ENCODE measurements at places on chromosomes 11 and 22.

DNA sequence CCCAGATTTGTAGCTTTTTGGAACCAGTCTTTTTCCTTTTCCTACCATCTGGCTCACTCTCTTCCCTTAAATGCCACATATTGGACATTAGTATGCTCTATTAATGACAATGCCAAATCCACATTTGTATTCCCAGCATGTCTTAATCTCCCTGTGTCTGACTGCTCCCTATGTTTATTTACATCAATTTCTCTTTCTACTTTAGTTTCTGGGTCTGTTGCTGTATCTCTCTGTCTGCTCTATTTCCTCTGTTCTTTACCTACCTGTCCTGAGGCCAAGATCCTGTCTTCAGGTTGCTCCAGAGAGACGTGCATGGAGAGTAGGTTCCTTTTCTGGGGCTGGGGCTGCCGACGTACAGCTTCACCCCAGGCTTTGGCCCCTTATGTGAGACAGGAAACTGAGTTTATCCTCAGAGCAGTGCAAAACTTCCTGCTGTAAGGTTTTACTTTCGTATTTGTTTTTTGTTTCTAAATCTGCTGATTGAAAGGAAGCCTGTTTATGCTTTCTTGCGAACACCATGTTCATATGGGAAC, 25.6 kb downstream of the OR2AG2 start:
- no peak for DNase-seq

GRCh38 chr11:120222916-120223315, 12.1 kb downstream of the OAF start:
- DNase-seq = no peak

DNA sequence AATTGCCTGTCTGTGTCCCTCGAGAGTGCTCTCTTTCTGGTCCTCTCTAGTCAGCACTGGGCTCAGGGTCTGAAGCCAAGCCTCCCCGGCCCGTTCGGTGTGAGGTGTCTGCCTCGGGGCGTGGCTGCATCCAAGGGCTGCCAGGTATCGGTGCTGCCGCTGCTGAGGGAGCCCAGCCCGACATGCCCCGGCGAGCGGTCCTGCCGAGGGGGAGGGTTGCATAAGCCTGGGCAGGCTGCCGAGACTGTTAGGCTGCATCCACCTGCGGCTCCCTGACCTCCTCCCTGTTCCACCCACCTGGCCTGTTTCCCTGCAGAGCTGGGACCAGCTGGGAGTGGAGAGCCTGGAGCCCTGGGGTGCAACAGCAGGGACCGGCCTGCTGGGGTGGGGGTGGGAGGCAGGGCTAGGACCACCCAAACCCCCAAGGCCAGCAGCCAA, 6.3 kb downstream of the OVOL1 start:
- no peak for DNase-seq

GRCh38 chr11:122861631-122862030, 20.9 kb upstream of the JHY start:
- DNase-seq = no peak

GRCh38 chr11:61627850-61628661, 47.2 kb upstream of the SYT7 start:
- peak; percentile 26 for DNase-seq

- no peak for DNase-seq
These were observed 8.2 kb downstream of the PDGFB start for GRCh38 chr22:39236321-39237317.

DNA sequence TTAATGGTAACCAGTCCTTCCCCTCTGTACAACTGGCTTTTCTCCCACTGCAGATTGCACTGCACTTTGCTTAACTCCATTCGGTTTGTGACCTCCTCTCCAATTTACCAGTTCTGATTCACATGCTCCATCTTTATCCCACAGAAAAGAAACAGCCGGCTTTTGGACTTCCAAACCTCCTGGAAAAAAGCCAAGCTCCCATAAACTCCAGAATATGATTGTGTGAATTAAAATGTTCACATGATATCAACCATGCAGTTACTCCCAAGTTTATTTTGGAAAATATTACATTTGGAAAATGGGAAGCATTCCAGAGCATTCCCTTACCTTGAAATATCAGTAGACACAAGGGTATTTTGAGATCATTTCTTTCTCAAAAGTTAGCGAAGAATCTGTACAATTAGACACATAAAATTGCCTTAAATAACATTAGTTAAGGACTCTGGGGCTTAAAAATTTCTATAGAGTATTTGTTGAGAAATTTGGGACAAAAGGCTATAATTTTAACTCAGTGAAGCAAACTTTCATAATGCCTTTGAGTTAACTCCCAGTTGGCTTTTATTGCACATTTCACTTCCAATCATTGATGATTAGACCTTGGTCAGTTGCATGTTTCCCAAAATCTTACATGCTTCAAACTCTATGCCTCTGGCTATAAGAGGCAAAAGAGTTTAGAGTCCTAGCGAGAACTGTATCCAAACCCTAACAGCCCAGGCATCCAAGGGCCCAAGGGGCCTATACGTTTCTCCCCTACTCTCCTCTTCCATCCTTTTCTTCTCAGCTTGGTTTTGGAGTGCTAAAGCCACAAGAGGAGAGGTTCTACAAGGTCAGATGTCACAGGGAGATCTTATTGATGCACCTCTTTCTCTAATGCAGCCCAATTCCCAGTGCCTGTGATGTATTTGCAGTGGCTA, 23.6 kb upstream of the TMEM135 start:
- DNase-seq = no peak

- DNase-seq = no peak
These were observed 102.9 kb upstream of the PLET1 start for GRCh38 chr11:112363527-112363926.

DNA sequence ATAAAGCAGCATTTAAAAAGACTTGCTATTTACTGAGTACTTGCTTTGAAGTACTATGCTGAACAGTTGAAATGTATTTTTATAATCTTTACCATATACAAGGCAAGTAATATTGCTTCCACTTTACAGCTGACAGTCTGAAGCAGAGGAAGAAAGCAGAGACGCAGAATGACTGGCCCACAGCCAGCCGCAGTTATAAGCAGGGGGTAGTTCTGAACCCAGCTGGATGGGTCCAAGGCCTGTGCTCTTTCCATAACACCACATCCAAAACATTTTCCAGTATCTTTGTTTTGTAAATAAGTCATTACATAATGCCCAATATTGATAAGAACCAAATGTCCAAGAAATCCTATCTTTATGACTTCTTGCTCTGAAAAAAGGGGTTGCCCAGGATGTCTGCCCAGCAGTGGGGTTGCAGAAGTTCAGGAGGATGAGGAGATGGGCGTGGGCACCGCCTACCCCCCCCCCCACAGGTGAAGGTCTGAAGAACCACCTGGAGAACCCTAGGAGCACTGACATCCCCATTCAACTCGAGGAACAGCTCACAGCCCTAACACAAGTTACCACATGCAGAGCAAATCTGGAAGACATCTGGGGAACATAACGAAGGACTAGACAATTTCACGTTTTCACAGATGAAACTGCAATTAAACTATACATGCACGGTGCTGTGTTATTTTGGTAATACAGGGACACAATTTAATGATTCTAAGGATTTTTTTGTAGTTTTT, 24.2 kb upstream of the YPEL1 start:
- DNase-seq = no peak

DNA sequence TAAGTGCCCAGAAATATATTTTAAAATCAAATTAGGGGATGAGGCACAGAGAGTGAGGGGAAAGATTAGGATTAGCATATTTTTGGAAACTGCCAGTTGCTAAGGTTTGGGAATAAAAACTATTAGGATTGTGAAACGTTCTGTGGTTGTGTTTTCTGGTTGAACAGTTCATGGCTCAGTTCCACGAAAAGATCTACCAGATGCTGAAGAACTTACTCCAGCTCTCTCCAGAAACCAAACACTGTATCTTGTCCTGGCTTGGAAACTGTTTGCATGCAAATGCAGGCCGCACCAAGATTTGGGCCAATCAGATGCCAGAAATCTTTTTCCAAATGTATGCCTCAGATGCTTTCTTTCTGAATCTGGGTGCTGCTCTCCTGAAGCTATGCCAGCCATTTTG, 15.3 kb downstream of the UBE4A start:
- DNase-seq = no peak

DNA sequence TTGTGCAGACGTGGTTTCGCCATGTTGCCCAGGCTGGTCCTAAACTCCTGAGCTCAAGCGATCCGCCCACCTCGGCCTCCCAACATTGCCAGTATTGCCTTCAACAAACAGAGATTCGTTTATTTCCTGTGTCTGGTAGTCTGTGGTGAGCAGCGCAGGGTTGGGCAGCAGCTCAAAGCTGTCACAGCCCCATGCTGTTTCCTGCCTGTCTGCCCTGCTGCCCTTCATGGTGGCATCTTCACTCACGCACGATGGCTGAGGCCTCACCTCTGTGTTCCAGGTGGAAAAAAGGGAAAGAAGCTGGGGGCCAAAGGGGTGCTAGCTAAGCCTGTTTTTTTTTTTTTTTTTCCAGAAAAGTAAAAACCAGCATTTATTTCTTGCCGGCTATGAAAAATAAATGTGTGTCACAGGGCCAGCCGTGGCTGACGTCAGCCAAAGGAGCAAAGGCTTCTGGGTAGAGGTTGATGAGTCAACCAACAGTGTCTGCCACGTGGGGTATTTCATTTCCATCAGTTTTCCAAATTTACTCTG, 28.8 kb downstream of the TBC1D22A start:
- peak; percentile 33 for DNase-seq

DNA sequence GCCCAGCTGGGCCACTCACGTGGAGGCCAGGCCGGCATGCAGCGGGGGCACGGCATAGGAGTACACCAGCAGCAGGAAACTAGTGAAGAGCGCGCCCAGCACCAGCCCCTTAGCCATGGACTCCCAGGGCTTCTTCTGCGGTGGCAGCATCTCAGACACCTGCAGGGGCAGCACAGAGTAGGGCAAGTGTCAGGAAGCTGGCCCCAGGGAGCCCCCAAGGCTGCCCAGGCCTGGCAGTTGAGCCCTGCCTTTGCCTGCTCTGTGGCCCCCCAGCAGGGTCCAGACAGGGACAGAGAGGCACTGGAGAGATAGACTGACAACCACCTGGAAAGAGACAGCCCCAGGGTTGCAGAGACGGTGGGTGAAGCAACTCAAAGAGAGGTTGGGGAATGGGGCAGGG, 10.7 kb upstream of the SEC14L6 start:
- DNase-seq = no peak

GRCh38 chr11:120389693-120390584, 53.7 kb downstream of the ARHGEF12 start:
- no peak for DNase-seq

GRCh38 chr11:6062691-6063358, 32.3 kb upstream of the OR56A1 start:
- no peak for DNase-seq

Measured in tibial nerve (tissue), 4 donors.